ENCODE measurements at places on chromosomes 6 and 20. TPM values are rescaled to one million over a fixed set of nuclear protein-coding genes. Genes with fewer than 3 reads are reported as not detected.

GRCh38 chr6:36337814-36338213, 1.1 kb upstream of the BNIP5 start:
- no peaks in the 10 kb centered on the region for H3K36me3 ChIP-seq
- peaks cover 24% of the 10 kb centered on the region for H3K4me1 ChIP-seq
- no peak overlapping the region for H3K27ac ChIP-seq
- H3K27me3 ChIP-seq = peaks cover 3% of the 10 kb centered on the region

The BMP2 gene
- 343 TPM for total RNA-seq

GRCh38 chr6:8889514-8889913, 454.2 kb upstream of the SLC35B3 start:
- no peaks in the 10 kb centered on the region for H3K4me1 ChIP-seq
- H3K4me3 ChIP-seq = no peak overlapping the region
- H3K36me3 ChIP-seq = no peaks in the 10 kb centered on the region
- no peak overlapping the region for H3K27ac ChIP-seq
- no peak for DNase-seq
- no peaks in the 10 kb centered on the region for H3K27me3 ChIP-seq

DNA sequence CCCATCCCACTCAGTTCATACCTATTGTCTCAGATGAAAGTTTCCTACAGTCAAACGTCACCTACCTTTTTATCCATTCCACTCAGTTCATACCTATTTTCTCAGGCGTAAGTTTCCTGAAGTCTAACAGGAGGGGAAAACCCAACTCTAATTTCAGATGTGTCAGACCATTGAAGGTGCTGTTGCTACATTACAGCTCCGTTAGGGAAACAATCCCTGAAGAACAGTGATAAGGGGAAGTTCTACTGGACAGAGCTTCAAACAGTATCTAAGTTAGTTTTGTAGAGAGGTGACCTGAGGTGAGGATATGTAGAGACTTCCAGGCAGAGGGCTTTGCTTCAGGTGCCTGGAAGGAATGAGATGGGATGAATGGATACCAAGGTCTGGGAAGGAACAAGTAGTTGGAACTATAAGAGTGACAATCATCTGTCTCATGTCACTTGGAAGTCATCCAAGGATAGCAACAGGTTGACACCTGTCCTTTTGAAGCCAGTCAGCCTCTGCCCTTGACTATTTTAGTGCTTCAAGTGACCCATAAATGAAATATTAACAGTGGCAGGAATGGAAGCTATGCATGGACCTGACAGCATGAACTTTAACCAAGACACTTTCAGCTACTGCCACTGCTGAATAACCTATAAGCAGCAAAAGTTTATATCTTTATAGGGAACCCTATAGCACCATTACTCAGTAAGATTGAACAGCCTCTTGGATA, 191.6 kb upstream of the MOCS1 start:
- no peaks in the 10 kb centered on the region for H3K27me3 ChIP-seq
- no peaks in the 10 kb centered on the region for H3K36me3 ChIP-seq
- no peak for DNase-seq
- H3K27ac ChIP-seq = no peak overlapping the region
- H3K4me3 ChIP-seq = no peak overlapping the region

Data from cardiac muscle cell (in vitro differentiated cells and primary cell).